Fibroblast of gingiva (primary cell): ENCODE measurements at places on chromosomes 6 and 20.

GRCh38 chr20:16166737-16167136 lies 406.5 kb downstream of the KIF16B start:
- DNase-seq, result no peak

DNA sequence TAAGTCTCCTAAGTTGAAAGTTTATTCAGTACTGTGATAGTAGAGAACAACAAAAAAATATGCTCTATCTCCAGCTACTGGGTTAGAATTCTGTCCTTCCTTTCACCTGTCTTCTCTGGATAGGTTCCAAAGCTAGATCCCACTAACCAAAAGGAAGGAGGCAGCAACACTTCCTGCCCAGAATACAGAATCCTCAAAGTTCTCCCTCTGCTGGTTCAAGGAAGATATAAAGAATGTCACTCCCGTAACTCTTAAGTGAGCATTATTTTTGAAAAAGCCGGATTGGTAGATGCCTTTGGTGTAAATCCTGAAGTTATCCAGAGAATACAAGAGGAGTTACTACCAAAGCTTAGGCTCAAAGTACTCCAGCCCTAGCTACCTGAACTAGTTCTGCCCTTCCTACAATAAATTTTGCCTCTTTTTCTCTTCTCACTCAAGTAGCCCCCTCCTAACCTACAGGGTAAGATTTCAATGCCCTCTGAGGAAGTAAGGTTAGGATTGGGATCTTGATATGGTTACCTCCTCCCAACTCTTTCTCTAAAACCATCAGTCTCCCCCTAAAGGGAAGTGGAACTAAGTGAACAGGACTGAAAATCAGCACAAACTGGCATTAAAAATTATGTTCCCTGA lies 26.0 kb upstream of the CRIP3 start:
- DNase-seq, result peak; percentile 39

DNA sequence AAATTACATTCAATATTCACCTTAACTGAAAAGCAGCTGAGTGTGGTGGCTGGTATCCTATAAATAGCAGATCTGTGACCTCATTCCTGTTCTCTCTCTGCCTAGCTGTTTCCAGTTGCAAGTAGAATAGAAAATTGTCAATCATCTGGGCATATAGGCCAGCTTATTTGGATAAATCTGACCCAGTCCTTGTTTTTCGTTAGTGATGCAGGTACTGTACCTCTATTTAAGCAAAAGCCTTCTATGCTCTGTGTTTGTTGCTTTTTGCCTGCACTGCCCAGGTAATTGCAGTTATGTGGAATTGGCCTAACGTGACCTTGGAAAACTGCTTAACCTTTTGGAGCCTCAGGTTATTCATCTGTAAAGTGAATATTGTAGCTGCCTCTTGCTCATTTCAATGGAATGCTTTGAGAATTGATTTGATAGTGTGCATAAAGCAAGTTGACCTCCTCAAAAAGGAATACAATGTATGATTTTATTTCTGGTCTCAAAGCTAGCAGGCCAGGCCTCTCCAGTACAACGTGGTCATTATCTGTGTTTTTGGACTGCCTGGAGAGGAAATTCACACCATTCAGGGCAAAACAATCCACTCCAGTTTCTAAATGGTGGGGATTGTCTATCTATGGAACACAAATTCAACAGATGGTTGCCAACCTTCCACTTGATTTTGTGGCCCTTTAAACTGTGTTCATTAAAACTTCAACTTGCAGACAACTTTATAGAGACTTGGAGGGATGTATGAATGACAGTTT lies 508.7 kb upstream of the CITED2 start:
- DNase-seq, result no peak

DNA sequence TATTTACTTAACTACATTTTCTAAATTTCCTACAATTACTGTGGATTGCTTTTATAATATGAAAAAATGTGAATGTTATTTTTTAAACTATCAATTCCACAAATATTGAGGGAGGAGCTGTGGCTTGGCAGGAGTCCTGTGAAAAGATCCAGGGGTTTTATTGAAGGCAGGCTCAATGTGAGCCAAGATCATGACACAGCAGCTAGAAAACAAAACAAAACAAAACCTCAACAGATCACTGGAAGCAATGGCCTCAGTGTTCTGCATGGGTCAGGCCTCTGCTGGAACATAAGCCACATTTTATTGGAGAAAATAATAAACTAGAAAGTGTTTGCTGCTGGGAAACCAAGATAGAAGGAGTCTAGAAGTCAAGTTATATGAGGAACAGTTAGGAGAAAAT lies 19.4 kb upstream of the RCAN2 start:
- DNase-seq, result peak; percentile 89

- DNase-seq, result no peak
Observed at GRCh38 chr20:62900692-62901584, 25.4 kb downstream of the DIDO1 start.

DNA sequence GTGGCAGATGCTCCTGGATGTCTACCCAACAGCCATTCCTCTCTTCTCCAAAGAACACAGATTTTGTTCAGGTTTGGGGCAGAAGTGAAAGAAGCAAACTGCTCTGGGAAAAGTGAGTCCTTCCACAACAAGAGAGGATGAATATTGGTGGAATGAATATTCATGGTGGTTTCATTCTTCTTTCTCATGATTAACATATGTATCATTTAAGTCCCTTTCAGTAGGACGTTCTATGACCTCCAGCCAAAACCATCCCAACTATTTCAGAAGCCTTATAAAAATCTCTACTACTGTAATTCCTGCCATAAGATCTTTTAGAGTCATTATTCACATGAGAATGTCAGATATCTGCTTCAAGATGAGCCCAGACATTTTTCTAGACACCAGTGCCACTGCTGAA lies 44.4 kb downstream of the MDN1 start:
- DNase-seq, result no peak

GRCh38 chr6:40358473-40359460 lies 228.4 kb downstream of the LRFN2 start:
- no peak for DNase-seq

DNA sequence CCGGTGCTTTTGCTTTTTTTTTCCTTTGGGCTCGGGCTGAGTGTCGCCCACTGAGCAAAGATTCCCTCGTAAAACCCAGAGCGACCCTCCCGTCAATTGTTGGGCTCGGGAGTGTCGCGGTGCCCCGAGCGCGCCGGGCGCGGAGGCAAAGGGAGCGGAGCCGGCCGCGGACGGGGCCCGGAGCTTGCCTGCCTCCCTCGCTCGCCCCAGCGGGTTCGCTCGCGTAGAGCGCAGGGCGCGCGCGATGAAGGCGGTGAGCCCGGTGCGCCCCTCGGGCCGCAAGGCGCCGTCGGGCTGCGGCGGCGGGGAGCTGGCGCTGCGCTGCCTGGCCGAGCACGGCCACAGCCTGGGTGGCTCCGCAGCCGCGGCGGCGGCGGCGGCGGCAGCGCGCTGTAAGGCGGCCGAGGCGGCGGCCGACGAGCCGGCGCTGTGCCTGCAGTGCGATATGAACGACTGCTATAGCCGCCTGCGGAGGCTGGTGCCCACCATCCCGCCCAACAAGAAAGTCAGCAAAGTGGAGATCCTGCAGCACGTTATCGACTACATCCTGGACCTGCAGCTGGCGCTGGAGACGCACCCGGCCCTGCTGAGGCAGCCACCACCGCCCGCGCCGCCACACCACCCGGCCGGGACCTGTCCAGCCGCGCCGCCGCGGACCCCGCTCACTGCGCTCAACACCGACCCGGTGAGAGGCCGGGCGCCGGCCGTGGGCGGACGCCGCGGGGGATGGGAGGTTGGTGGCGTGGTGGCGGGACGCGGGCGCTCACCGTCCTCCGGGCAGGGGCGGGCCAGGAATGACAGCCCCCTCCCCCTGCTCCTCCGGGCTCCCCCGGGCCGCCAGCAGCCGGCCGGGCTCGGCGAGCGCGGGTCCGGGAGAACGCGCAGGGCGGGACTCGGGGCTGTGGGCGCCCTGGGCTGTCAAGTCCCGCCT lies 606 bp downstream of the ID4 start:
- peak; percentile 30 for DNase-seq

- DNase-seq, result no peak
Observed at GRCh38 chr20:42053350-42053749, 435.2 kb upstream of the CHD6 start.

DNA sequence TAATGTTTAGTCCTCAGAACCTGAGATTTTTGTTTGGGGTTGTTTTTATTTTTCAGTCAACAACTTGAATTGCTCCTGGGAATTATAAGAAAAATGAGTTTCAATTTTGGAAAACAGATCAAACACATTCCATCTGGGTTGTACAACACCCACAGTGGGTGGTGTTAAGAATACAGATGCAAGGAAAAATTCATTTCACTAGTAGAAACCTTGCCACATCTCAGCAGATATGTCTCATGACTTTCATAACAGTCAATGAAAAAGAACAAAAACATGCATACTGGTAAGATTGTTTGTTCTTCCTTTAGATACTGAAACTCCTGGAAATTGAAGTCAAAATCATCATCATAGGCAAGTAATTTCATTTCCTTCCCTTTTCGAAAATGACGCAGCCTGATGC lies 78.9 kb downstream of the MOXD1 start:
- peak; percentile 14 for DNase-seq

GRCh38 chr6:135871296-135871695 lies 19.8 kb downstream of the PDE7B start:
- DNase-seq, result no peak

GRCh38 chr6:164045082-164045481 lies 630.6 kb downstream of the QKI start:
- DNase-seq, result no peak

- DNase-seq, result no peak
Observed at GRCh38 chr20:64074963-64075362, 4.4 kb downstream of the RGS19 start.

DNA sequence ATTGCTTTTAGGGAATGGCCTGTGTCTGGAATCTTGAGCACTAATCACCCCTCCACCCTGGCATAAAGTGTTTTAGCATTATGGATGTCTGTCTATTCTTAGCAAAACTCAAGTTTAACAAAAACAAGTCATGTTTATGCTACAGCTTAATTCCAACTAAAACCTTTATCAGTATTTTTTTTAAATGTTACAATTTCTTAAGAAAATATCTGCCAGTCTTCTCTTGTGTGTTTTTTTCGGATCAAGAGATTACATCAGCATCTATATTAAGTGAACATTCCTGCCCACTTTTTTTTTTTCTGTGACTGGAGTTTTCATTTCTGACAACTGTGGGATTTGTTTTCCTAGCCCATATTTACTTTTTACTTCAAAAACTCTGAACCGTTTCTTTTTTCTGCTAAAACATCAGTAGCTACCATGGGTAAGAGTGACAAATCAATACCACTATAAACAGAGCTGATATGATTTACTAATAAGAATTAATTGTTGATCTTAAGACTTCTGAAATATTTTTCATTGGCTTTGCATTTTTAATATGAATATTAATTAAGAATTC lies 94.3 kb downstream of the EDN1 start:
- DNase-seq, result no peak

DNA sequence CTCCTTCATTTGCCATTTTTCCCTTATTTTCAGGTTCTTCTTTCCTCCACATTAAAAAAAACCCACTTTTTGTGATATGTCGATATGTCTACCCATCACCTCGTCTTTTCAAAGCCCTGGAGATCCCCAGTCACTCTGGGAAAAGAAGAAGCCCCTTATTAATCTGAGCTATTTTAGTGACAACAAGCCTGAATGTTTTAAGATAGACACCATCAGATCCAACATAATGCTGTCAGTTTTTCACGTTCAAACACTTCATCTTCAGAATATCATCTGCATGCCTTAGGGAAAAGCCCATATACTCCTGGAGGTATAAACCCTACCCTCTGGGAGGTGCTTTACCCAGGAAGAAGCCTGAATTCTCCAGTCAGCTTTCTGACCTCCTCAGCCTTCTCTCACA lies 464.0 kb upstream of the CDH4 start:
- DNase-seq, result no peak

DNA sequence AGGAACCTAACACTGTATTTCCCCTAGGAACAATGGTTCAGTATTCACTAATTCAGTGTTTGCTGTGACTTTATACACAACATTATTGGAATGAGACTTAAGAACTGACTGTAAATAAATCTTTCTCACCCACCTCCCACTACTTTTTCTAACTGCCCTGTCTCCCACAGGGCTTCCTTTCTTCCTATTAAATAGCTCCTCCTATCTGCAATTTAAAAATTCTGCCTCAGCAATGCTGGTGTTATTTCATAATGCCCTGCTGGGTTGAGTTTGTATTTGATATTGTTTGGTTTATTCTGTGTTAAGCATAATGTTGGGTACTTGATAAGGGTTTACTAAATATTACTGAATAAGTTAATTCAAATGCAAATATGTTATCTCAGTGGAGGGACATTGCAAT lies 573.1 kb upstream of the RNF217 start:
- no peak for DNase-seq

DNA sequence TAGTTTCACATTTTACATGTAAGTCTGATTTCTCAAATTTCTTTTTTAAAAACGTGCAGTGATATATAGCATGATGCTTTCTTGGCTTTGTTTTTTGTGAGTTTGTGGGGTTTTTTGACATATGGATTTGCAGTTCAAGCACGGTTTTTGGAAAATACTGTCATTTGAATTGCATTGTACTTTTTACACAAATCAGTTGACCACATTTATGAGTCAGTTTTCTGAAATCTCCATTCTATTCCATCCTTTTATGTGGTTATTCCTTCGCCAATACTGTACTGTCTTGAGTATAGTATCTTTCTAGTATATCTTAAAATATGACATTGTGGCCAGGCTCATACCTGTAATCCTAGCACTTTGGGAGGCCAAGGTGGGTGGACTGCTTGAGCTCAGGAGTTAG lies 890.0 kb upstream of the CITED2 start:
- DNase-seq, result no peak

- no peak for DNase-seq
Observed at GRCh38 chr6:169820358-169820757, 68.9 kb downstream of the ERMARD start.

DNA sequence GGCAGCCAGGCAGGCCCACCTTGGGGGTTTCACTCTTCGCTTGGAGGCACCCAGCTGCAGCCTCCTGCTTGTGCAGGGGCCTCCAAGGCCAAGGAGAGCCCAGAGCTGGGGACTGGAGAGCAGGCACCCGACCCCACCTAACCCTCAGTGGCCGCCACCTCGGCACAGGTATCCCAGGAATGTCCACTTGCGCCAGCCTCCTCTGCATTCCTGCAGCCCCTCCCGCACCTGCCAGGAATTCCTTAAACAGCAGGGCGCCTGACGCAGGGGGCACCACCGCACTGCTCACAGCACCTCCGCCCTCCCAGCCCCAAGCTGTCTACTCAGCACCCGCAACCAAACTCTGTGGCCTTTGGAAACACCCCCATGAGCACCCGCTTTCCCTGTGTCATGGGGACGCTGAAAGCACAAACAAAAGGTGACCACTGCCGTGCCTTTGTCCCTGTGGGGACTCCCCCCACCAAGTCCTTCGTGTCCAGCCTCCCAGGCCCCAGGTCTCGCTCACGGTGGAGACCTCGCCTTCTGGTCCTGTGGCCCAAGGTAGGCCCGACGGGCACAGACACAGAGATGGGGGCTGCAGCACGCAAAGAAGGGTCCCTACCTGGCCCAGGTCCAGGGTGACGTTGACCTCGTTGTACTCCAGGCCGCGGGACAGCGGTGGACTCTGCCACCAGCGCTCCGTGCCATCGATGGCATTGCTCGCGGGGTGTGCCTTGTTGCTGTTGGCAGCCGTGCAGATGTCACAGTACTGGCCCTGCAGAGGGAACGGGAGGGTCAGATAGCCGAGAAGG lies 5.1 kb downstream of the LAMA5 start:
- no peak for DNase-seq
